ENCODE measurements at places on chromosomes 2 and 18. TPM values are rescaled to one million over a fixed set of nuclear protein-coding genes. Genes with fewer than 3 reads are reported as not detected.

The ZAP70 gene
- not detected for total RNA-seq

The KIAA2012 gene
- total RNA-seq, result 0.40 TPM

The IKZF2 gene
- total RNA-seq, result 7.8 TPM

DNA sequence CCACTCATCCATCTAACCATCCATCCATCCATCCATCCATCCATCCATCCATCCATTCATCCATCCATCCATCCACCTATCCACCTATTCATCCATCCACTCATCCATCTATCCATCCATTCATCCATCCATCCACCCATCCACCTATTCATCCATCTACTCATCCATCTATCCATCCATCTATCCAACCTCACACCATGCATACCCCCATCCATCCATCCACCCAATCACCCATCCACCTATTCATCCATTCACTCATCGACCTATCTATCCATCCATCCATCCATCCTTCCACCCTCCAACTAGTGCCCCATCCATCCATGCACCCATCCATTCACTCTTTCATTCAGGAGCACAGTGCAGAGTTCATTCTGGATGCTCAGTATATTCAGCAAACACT is 21.5 kb upstream of the YWHAQ start:
- no peak for DNase-seq

The SPAG16 gene
- 16.1 TPM for total RNA-seq

The LRRC30 gene
- not detected for total RNA-seq

The COLEC12 gene
- 0.05 TPM for total RNA-seq

DNA sequence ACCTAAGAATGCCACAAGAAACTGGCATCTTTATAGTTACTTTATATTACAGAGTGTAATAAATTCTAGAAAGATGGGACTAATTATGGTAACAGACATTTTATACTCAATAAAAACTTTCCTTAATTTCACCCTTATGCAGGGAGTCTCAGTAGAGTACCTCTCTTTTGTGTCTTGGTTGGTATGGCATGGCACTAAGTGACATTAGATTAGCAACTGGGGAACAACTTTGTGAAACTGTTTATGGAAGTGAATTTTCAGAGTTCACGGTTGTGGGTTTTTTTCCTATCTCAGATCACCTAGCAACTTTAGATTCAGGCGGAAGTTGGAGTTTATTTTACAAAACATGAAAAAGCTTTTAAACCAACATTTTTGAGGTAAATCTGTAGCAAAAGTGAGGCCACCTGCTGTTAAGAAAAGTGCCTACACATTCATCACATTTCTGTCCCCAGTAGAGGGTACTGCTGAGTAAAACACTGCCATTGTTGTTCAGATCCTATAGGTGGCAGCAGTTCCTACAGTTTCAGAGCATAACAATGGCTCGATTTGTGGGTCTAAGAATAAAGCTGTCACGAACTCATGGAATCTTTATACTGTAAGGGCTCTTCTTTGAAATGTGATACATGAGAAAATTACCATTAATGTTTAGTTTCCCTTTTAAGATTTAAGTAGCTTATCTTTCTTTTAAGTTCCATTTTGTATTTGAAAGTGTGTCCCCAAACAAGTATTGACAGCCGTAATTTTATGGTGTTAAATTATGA is 117.6 kb downstream of the CAMKMT start:
- peak; percentile 88 for DNase-seq

DNA sequence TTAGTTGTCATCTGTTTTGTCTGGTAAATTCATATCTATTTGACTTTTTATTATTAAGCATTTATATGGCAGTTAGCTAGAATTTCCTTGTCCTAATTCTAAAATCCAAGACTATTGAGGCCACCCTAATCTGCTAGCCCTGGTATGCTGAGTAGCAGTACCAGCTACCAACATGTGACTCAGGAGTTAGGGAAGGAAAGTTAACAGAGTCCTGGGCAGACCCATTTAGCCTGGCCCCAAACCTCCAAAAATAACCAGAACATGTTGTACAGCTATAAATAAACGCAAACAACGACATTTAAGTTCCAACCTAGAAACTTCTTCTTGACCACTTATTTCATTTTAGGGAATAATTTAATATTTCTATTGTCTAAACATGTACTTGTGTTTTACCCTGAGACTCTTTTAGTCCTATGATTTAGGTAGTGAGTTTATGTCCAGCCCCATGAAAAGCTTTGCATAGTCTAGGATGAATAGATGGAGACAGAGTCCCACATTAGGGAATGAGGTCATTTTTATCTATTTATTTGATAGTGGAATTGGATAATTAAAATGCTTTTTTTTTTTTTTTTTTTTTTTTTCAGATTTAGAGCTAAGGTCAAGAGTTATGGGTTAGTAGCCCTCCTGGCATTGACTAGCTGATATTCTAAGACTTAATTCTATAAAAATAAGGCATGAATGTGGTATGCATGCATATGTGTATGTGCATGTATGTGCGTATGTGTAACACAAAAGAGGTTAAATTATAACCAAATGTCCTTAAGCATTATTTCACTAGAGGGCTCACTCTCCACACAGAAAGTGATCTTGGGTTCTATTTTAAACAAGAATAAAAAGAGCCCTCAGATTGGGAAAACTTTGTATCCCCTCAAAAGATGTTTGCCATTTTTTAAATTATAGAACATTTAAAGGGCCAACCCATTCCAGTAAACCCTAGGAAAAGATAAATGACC is 160.1 kb upstream of the MAPRE2 start:
- DNase-seq, result no peak

The GREB1L gene
- 10.4 TPM for total RNA-seq

DNA sequence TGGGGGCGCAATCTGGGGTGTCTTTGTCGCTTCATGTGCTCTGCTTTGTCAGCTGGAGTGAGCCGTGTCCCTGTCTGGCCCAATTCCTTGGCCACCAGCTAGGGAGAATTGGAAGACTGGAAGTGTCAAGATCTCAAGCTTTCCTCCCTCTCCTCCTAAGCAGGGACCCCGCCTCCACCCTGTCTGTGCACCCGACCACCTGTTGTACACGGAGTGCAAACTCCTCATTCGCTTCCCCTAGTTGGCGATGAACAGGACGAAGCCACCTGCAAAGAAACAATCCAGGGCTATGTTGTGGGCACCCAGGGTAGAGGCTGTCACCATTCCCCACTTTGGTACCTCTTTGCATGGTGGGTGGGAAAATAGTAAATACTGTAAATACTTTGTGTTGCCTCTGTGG is 1.7 kb upstream of the DQX1 start:
- DNase-seq, result no peak

The TMEFF2 gene
- total RNA-seq, result 0.11 TPM

- peak; percentile 76 for DNase-seq
Observed at GRCh38 chr2:239225871-239226561, 174.8 kb downstream of the HDAC4 start.

The POTEI gene
- total RNA-seq, result not detected

DNA sequence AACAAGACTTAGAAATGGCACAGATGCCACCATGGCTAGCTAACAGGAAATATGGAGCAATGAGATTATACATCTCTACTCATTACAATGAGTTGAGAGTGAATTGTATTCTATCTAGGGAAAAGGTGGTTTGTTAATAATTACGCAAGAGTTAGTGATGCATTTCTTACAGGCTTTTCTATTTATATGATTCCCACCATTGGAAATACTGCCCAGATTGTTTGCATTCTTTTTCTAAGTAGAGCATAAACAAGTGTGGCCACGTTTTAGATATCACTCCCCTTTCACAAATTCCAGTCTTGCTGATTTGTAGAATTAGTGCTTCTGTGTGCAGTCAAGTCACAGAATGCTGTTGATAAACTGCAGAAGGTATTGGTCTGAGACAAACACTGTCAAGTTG is 56.6 kb downstream of the ZNF804A start:
- no peak for DNase-seq

- no peak for DNase-seq
Observed at GRCh38 chr2:120852200-120852815, 116.6 kb downstream of the GLI2 start.

The SERPINB13 gene
- total RNA-seq, result not detected

The STK17B gene
- total RNA-seq, result 26.7 TPM

- peak; percentile 67 for DNase-seq
Observed at GRCh38 chr2:95043300-95044093, 18.0 kb downstream of the MAL start.

The TDRD15 gene
- not detected for total RNA-seq

The FBXO15 gene
- 1.6 TPM for total RNA-seq

GRCh38 chr2:220419647-220420046 is 792.2 kb downstream of the SLC4A3 start:
- DNase-seq, result no peak

- DNase-seq, result no peak
Observed at GRCh38 chr2:145729993-145730770, 1210.3 kb upstream of the ZEB2 start.

The CHRND gene
- not detected for total RNA-seq

DNA sequence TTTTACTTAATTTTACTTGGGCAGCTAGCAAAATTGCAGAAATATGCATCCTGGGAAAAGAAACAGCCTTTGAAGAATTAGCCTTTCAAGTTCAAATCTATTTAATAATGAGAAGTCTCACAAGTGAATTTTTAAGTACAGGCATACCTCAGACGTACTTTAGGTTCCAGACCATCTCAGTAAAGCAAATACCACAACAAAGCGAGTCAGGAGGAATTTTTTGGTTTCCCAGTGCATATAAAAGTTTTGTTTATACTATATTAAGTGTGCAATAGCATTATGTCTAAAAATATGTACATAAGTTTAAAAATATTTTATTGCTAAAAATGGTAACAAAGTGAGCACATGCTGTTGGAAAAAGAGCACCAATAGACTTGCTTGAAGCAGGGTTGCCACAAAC is 50.8 kb upstream of the TWSG1 start:
- no peak for DNase-seq

DNA sequence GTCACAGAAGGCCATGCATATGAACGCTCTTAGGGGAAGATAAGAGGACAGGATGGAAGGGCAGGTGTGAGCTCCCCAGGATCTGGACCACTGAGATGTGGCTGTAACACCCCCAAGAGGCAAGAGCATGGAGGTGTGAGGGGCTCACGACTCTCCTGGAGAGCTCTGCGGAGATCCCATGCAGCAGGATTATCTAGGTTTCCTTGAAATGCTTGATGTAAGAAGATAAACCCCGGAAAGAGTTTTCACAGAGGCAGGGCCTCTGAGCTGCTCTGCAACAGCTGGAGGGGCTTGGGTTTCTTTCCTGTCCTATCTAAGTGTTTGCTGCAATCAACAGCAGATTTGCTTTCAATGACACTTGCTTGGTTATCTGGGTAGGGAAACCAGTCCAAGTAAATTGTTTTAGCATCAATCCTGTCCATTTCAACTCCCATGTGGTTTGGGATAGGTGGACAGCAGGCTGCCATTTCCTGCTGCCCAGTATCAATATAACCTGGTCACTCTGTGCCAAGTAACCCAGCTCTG is 138.9 kb downstream of the SMAD2 start:
- DNase-seq, result no peak

DNA sequence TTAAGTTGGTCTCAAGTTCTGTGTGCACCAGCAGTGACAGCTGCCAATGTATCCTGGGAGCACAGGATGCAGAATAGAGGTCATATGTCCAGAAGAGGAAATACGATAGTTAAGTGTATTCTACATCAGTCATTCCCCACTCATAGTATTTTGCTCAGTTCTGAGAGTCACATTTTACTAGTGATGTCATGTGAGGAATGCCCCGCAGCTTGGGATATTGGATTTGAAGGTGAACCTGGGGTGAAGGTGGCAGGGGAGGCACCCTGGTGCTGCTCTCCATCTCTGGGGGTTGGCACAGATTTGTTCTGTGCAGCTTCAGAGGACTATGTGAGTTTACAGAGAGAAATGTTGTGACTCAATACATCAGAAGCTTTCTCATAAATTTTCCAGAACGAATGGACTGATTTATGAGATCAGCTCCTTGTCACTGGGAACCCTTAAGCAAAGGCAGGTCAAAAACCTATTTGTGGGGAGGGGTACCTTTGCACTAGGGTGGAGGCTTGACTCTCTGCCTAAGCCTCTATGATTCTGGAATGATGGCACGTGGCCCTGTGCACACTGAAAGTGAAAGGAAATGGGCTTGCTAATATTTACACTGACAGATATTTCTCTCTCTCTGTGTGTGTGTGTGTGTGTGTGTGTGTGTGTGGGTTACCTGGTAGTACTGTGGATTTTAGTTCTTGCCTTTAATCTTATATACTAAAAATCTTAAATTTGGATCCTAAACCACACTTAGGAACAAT is 95.9 kb downstream of the NEB start:
- DNase-seq, result no peak

GRCh38 chr2:12504443-12504842 is 212.3 kb upstream of the TRIB2 start:
- peak; percentile 43 for DNase-seq

GRCh38 chr18:73683409-73684238 is 464.0 kb downstream of the FBXO15 start:
- no peak for DNase-seq

DNA sequence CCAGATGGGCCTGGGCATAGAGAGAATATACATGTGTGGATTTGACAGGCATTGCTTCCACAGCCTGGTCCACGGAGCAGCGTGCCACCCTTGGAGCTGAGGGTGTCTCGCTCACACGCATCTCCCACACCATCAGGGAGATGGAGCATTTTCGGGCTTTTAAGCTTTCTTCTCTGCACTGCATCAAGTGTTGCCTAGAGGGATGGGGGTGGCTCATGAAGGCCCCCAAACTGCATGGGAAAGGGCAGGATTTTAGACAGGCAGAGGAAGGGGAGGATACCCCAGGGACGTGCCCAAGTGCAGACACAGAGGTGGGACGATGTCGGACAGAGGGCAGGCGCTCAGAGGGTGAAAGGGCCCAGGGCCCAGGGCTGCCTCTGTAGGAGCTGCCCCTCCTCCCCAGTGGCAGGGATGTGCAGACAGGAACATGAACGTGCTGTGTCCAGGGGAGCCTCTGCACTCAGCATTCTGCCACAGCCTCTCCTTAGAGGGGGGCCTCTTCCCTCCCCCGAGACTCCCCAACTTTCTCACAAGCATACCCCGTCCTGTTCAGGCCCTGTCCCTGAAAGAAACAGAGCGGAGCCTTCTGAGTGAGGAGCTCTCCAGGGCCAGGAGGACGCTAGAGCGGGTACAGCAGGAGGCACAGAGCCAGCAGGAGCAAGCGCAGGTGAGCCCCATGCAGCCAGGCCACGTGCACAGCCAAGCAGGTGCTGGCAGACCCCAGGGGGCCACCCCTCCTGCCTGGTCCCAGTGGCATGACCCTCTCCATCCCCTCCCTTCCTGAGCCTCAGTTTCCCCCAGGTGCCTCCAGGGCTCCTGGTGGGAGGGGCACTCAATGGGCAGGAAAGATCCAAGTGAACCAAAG is 42.9 kb upstream of the SNED1 start:
- DNase-seq, result no peak

DNA sequence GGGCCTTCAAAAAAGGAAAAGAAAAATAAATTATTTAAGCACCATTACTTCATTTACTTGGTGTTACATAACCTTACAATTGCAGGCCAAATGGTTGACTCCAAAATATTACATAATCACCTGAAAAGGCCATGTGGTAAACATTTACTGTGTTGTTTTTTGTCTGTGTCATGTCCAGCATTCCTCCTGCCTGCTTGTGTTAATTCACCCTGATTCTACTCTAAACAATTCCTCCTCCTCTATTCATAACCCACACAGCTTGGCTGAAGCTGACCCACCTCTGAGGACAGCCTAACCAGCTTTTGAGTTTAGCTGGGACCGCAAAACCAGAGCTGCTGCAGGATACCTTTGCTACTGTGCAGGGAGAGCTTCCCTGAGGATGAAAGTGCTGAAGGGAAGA is 35.4 kb downstream of the TMX3 start:
- DNase-seq, result peak; percentile 38

GRCh38 chr2:235432741-235433520 is 60.9 kb upstream of the AGAP1 start:
- DNase-seq, result no peak
